ENCODE measurements at places on chromosomes 1 and 21. TPM values are rescaled to one million over a fixed set of nuclear protein-coding genes. Genes with fewer than 3 reads are reported as not detected.

- H3K4me1 ChIP-seq, result no peaks in the 10 kb centered on the region
- H3K27ac ChIP-seq, result no peak overlapping the region
- no peak for DNase-seq
- H3K27me3 ChIP-seq, result no peaks in the 10 kb centered on the region
These were observed 29.2 kb downstream of the CEP104 start for GRCh38 chr1:3827813-3828307.

- peaks cover 10% of the 10 kb centered on the region for H3K36me3 ChIP-seq
- no peaks in the 10 kb centered on the region for H3K27me3 ChIP-seq
- H3K4me3 ChIP-seq, result no peak overlapping the region
- no peak overlapping the region for H3K27ac ChIP-seq
- no peak for DNase-seq
- H3K4me1 ChIP-seq, result peaks cover 12% of the 10 kb centered on the region
These were observed 4.4 kb downstream of the DVL1 start for GRCh38 chr1:1344655-1345361.

DNA sequence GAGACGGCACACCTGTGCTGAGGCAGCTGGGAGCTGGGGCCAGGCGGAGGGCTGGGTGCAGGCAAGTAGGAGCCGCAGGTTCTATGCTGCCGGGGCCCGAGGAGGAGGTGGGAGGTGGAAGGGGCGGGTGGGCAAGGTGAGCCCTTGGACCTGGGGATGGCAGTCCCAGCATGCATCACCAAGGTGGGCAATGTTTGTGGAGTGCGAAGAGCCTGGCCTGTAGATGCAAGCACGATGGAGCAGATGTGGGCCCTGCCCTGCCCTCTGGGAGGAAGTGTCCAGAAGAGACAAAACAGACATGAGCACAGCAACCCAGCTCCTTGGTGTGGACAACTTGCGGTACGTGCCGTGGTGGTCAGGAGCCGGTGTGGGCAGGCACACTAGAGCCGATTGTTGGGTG lies 28.3 kb upstream of the AJAP1 start:
- no peaks in the 10 kb centered on the region for H3K27me3 ChIP-seq
- no peak overlapping the region for H3K27ac ChIP-seq
- no peaks in the 10 kb centered on the region for H3K4me1 ChIP-seq

SPRR2F gene
- total RNA-seq, result not detected

DNA sequence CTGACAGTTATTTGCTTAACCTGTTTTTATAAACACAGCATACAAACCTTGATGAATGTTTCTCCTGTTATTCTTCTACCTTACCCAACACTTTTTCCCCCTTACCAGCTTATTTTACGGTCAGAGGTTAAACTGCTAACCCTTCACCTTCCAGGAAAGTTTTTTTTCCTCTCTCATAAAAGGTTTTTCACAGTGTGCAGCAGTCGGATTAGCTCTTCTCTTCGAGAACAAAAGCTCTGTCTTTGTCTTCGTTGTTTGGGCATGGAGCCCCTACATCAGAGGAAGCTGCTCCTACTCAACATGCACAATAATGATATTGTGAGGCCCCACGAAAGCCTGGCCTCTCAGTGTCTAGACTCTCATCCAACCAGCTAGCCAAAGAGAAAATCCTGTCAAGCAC lies 42.0 kb downstream of the DENND1B start:
- no peak overlapping the region for H3K27ac ChIP-seq
- peaks cover 12% of the 10 kb centered on the region for H3K36me3 ChIP-seq
- no peak overlapping the region for H3K4me3 ChIP-seq
- peaks cover 22% of the 10 kb centered on the region for H3K4me1 ChIP-seq
- DNase-seq, result no peak
- H3K27me3 ChIP-seq, result no peaks in the 10 kb centered on the region

DNA sequence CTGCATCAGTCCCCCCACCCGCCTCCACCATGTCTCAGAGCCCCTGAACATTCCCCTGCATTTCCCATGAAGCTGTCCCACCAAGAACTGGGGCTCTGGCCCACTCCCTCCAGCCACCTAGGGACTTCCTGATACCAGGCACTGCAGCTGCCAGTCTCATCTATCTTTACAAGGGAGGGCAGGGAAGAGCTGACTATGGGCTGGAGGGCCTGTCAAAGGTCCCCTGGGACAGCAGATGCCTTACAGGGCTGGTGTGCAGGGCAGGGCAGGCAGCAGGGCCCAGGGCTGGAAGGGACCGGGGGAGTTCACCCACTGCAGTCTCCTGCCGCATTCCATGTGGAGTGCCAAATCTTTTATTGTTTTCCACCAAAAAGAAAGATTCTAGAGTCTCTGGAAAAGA lies 17.6 kb downstream of the SHISA4 start:
- H3K27ac ChIP-seq, result no peak overlapping the region
- H3K4me3 ChIP-seq, result no peak overlapping the region
- H3K36me3 ChIP-seq, result no peaks in the 10 kb centered on the region

CEP350 gene
- 51.6 TPM for total RNA-seq

- H3K4me3 ChIP-seq, result no peak overlapping the region
- peaks cover 67% of the 10 kb centered on the region for H3K36me3 ChIP-seq
- H3K27ac ChIP-seq, result peak overlapping the region; percentile 74
- no peaks in the 10 kb centered on the region for H3K27me3 ChIP-seq
These were observed 60.6 kb downstream of the PTPRC start for GRCh38 chr1:198699167-198700015.

- no peak overlapping the region for H3K4me3 ChIP-seq
- H3K27ac ChIP-seq, result no peak overlapping the region
- no peaks in the 10 kb centered on the region for H3K36me3 ChIP-seq
- peaks cover 4% of the 10 kb centered on the region for H3K27me3 ChIP-seq
- H3K4me1 ChIP-seq, result no peaks in the 10 kb centered on the region
These were observed 98.7 kb downstream of the CRYAA start for GRCh38 chr21:43267391-43268085.

DCAF8 gene
- 112 TPM for total RNA-seq

FALEC gene
- total RNA-seq, result not detected

DNA sequence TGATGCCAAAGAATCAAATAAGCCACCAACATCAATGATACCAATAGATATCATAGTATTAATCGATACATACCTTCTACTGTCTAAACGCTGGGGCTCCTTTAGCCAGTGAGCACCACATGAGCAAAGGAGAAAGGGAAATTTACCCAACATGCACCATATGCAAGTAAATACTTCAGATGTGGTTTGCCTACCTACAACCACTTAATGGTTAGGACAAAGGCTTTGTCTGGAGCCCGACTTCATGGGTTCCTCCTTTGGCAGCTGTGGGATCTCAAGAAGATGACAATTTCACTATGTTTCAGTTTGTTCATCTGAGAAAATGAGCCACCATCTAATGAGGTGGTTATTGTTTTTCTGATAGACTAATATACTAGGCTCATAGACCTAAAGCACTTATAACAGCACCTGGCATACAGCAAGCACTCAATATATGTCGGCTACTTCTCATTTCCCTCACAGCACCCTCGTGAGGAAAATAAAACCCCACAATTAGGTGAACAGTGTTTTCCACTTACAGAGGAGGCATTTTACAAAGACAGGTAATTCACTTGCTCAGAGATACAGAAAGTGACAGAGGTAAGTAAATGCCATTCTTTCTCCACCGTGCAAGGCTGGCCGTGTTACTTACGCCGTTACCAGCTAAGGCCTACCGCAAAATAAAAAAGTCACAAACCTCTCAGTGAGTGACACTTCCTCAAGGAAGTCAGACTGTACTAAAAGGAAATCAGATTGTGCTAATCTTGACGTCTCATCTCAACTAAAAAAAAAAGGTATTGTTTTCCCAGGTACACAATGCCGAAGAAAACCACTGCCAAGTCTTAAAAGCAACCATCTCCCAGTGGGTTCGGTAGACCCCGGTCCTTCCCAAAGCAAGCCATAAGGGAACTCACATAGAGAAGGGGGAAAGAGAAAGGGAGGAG lies 1.6 kb downstream of the TTC13 start:
- H3K36me3 ChIP-seq, result peaks cover 24% of the 10 kb centered on the region
- H3K4me1 ChIP-seq, result peaks cover 50% of the 10 kb centered on the region
- H3K27me3 ChIP-seq, result no peaks in the 10 kb centered on the region

DNA sequence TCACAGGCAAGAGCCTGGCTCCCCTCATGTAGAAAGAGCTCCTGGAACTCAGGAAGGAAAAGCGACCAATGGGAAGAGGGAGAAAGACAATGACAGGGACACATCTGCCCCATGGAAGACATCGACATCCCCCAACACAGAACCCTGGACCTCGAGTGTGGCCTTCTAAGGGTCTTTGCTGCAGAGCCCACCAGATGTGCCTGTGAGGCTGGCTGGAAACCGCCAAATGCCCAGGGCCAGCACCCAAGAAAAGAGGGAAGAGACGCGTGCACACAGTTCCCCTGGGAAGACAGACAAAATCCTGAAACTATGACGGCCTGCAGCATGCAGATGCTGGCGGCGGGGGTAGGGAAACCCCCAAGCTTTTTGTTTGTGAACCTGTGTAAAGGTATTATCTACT lies 36.4 kb upstream of the ADARB1 start:
- H3K27me3 ChIP-seq, result peaks cover 3% of the 10 kb centered on the region
- no peak overlapping the region for H3K4me3 ChIP-seq
- H3K4me1 ChIP-seq, result no peaks in the 10 kb centered on the region
- H3K36me3 ChIP-seq, result no peaks in the 10 kb centered on the region
- H3K27ac ChIP-seq, result no peak overlapping the region
- DNase-seq, result no peak
